Left renal pelvis (tissue), 4 donors: ENCODE measurements at places on chromosomes 2 and 18. TPM values are rescaled to one million over a fixed set of nuclear protein-coding genes. Genes with fewer than 3 reads are reported as not detected.
A peak's percentile ranks its signal among the peaks of the same experiment; 100 is the strongest.

DNA sequence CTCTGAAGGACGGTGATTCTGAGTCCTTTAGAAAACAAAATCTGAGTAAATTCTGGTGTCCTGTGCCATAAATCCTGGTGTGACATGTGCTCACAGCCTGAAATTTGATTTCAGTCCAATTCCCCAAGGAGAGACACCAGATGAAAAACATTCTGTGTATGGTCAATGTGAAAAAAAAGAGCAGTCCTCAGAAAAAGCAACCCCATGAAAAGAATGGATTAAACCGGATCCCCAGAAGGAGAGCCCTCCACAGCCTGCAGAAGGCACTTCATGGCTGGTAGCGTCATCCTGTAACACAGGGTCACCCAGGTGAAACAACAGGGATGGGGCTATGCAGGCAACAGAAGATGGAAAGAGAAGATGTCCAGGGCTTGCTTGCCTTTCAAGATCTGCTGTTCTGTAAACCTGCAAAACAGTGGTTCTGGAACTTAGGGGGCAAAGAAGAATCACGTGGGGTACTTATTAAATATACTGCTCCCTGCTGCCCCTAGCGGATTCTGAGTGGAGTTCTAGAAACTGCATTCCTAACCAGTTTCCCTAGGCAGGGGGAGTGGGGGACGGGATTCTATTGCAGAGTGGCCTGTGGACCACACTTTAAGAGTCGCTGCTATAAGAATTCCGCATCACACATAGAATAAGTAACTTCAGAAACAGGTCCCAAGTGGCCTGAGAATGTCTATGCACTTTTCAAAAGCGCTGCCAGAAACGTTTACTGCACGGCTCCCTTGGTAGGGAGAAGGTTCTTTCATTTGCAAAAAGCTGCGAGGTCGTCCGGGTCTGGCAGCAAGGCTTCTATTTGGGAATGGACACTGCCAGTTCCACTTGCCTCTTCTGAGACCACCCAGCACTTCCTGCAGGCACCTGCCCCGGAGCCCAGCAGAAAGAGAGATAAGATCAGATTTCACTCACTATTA, 118.9 kb upstream of the ARL5A start:
- peak; percentile 45 for DNase-seq

DNA sequence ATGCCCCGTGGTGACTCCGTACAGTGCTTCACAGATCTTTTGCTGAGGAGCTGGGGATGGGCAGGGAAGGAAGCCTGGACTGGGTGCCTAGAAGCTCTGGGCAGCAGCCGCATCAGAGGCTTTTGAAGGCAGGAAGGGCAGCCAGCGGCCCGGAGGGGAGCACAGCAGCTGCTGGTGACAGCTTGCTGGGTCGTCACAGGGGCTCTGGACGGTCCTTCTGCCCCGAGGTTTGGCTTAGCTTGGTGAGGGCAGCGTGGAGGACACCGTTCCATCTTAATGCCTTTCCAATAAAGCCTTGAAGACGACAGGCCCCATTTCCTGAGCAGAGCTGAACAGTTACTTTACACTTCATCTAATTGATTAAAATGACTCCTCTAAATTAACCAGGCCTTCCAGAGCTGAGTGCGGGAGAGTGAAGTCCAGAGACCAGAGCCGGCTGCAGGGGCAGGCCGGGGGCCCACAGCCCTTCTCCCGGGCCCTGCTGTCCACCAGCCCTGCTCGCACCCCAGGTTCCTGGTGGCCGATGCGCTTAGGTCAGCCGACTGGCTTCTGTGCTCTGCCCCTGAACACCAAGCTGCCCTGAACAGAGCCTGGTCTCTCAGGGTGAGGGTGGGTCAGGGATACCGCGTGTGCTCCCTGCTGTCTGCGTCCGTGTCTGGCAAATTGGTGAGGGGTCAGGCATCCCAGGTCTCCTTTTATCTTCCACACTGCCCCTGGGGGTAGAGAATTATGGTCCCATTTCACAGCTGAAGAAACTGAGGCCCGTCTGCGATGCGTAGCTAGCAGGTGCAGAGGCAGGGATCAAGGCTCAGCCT, 43.5 kb downstream of the RRM2 start:
- no peak for DNase-seq

- no peak for DNase-seq
These were observed 147.9 kb downstream of the TNS1 start for GRCh38 chr2:217854684-217855420.

DNA sequence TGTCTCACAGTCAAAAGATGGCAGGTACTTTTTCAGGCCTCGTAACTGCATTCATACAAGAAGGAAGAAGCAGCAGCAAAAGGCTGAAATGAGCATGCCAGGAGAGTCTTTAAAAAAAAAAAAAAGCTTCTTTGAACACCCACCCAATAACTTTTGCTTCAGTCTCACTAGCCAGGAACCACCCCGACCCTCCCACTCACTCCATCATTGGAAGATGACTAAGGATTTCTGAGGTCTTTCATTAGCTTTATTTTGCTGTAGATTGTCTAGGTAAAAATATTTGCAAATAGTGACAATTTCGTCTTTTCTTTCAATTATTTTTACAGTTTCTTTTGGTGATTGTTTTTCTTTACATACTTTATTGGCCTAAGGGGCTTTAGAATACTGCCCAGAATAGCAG, 37.9 kb downstream of the RBBP8 start:
- DNase-seq: no peak

DNA sequence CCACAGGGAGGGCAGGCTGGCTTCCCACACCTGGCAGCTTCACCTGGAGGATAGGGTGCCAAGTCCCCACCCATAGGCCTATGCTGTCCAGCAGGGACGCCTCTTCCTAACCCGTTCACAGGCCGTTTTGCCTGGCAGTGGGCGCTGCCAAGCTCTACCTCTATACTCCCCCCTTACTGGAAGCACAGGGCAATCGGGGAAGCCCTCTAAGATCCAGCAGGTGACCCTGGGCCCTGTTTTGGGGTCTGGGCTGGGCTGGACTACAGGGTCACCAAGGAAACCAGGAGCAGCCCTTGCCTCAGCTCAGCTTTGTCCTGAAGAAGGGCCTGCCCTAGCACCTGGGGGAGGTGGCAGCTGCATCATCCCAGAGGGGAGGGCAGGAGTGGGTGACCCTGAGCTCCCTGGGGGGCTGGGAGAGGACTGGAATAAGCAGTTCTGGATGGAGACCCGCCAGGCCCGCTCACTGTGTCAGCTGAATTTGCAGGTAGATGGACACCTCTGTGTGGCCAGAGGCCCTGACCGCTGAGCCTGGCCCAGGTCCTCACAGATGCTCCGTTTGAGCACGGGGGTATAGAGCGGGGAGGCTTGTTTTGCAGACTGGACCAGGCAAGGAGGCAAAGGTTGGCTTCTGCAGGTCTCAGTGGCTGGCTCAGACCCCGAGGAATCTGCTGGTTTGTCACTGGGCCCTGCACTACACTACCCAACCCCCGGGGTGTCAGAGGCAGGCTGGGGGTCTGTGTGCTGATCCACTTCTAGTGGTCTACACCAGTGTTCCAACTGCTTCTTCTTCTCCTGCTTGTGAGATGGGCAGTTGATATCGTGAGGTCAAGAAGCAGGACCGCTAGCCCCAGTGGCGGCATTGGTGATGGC, 163.1 kb downstream of the ASB1 start:
- no peak for DNase-seq

DNA sequence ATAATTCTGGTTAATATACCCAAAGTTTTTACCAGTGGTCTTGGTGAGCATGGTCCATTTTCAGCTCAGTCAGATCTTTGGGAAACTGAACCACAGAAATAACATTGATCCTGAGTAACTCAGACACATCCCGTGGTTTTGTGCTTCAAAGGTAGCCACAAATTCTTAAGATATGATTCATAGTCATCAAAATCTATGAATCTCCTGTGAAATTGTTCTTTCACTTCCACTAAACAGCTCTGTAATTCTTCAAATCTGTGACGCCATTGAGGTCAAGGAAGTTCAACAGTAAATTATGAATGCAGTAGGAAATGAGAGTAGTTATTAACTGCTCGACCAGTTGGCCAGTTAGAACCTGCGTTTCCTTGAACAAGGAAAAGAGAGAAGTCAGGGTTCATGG, 147.3 kb downstream of the IRS1 start:
- no peak for DNase-seq

Gene KCNJ13
- polyA plus RNA-seq: 2.4 TPM

Gene KCNG3
- polyA plus RNA-seq: 0.89 TPM

DNA sequence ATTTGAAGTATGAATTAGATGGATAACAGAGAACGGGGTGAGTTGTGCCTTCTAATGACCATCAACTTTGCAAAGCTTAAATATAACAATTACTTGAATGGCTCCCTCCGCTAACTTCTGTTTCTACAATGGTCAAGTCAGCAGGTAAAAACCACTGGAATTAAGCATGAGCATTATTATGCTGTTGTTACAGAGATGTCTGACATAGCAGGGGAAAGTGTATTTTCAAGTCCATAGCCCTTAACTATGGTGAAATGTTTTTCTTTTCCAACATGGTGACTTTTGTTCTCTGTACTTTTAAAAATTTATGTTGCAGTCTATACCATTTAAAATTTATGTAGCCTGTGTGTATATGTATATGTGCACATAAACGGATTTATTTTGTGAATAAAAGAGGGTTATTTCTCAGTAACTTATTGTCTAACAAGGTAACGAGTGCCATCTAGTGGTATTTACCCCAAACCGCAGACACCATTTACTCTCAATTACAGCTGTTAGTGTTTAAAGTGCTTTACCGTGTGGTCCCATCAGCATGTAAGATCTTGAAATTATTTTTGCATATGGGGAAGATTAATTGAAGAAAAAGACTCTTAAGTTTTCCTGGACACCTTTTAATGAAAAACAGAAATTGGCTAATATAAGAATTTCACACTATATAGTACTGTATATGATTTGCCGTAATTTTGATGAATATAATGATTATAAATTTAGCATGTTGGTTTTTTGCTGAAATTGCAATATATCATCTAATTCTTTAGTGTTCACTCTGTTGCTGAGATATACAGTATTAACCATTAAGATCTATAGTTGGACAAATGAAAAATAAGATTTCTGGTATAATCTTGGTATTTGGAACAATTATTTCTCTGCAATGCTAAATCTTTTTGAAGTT, 78.2 kb downstream of the UBE2E3 start:
- no peak for DNase-seq

Gene FHOD3
- 40.1 TPM for polyA plus RNA-seq

Gene SERPINB12
- polyA plus RNA-seq: not detected

- DNase-seq: no peak
These were observed 877 bp downstream of the INHBB start for GRCh38 chr2:120346667-120347358.

- no peak for DNase-seq
These were observed 180.5 kb downstream of the DIS3L2 start for GRCh38 chr2:232142049-232142448.

GRCh38 chr2:37453027-37453426, 108.6 kb downstream of the QPCT start:
- DNase-seq: no peak

DNA sequence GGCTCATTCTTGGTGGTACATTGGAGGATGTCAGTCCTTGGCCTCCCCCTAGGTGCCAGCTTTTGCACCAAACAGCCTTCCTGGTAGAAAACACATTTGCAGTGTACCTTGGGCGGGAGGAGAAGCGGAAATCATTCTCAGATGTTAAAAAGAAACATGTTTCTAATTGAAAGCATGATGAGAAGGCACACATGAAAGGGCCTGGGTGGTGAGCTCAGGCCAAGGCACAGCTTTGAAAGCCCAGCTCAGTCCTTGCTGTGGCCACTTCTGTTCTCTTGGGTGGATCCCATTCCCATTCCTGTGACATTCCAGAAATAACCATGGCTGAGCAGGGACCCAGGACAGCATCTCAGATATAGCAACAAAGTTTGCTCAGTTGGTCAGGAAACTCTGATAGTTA, 71.5 kb downstream of the LTBP1 start:
- DNase-seq: no peak

DNA sequence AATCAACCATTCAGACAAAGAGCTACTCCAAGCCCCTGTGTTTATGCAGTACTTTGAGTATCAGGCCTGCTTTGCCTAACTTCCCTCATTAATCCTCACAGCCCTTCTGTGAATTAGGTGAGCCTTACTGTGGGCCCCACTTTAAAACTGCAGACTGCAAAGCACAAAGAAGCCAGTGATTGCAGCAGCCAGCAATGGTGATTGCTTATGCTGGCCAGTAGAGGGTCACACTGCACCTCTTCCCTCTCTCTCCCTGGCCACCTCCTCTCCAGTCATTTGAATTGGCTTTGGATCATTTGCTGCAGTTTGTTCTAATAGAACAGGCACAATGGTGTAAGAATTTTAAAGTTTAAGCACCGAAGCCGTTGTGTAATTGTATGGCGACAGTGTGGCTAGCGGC, 229.9 kb downstream of the AGPS start:
- no peak for DNase-seq

- DNase-seq: no peak
These were observed 222.5 kb downstream of the SEPTIN10 start for GRCh38 chr2:109391243-109391642.

DNA sequence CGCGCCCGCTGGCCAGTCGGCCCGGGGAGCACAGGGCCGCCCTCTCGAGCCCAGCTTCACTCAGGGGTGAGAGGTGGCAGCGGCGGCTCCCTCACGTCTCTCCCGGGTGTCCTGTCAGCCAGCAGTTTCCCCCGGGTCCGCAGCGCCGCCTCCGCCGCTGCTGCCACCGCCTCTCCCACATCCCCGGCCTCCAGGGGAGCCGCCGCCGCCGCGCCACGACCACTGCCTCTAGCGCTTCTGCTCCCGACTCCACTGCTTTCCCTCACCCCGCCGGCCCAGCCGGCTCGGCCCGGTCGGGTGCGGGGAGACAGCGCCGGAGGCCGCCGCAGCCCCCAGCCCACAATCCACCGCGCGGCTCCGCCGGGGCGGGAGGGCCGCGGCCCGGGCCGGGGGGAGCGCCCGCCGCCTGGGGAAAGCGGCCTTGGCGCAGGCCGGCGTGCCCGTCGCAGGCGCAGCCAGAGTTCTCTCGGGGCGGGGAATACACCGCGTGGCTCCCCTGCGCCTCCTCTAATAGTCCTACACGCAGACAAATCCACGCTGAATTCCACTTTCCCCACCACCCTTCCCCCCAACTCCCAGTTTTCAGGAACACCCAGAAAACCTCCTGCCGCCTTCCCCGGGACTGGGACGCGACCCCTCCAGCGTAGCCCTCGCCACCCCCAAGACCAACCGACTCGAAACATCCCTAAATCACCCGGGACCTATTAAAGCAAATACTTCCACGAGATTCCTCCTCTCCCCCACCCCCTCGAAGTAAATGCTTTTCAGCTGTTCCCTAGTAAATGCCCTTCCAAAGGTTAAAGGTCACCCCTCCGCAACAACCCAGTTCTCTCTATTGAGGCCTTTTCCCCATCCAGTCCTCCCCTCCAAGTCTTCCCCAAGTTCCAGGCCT, at the start of gene VPS54:
Gene VPS54 (minus strand): TSS at position 346 of the 892 bp plus-strand sequence. CDS start 35,429 bp downstream, outside the sequence.
- peak; percentile 41 for DNase-seq

DNA sequence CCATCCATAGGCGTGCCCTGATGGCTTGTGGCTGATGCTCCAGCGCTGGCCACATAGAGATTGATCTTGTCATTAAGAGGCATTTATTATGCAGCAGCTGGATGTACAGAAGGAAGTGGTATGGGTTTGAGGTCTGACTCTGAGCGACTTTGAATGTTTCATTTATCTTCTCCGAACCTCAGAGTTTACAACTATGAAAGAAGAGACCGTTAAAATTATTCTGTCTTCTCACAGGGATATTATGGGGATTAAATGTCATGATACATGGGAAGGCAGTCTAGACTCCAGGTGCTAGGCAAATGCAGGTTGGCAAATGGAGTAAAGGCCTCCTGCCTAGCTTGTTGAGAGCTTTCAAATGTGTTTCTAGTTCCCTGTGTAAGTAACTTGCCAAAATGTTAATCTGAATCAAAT, 30.3 kb downstream of the MOGAT1 start:
- DNase-seq: no peak
